ENCODE measurements at places on chromosomes 7 and 10.

DNA sequence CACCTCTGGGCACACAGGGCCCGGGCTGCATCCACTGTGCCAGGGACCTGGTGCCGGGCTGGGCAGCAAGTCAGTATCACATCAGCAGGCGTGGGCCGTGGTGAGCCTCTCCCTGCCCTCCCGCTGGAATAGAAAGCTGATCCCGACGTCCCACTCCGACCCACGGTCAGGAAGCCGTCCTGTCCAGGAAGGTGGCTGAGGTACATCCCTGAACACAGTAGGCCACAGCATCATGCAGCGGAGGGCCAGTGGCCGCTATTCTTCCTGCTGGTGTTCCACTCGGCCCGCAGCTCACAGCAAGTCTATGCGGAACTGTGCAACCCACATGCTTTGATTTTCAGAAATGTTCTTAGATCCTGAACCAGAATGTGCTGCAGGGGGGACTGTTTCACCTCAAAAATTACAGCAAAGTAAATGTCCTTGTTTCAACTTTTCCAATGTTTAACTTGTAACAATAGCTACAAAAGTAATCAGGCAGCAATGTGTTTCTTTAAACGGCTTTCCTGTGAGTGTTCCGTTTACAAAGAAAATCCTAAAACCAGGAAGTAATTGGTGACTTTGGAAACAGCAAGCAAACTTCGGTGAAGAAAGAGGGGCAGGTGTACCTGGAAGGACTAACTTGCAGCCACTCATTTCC, 676 bp upstream of the GPR146 start:
- DNase-seq, result no peak

DNA sequence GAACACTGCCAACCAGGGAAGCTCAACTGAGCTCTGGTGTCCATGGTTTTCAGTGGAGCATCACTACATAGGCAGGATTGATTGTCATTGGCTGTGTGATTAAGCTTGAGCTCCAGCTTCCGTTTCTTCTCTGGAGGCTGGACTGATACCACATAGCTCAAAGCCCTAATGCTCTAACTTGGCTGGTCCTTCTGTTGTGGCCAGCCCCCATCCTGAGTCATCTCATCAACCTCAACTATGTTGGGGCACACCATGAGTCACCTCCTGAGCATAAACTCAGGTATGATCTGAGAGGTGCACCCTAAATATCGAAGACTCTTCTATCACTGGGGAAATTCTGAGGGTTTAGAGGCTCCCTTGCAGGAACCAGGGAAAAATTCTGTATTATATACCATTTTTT, 114.5 kb upstream of the INHBA start:
- peak; percentile 12 for DNase-seq

- no peak for DNase-seq
These were observed at the start of gene LRRC4 for GRCh38 chr7:128030654-128031611. Gene LRRC4 (minus strand): TSS chr7:128031437. CDS start chr7:128030640, 797 bp downstream.

DNA sequence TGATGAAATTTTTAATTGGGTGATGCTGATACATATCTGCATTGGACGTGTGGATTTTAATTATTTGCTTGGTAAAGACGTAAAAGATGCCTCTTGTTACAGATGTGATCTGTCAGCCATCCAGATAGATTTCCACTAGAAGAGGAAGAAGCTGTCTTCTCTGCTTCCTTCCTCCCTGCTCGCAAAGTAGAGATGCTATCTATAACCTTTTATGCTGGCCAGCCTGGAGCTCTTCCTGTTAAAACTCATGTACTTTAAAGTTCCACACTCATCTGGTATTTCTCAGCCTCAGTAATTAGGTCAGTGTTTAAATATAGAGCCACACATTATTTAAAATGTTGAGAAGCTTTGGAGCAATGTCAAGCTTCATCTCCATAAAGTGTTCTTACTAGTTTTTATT, 51.2 kb upstream of the TMEM229A start:
- no peak for DNase-seq

- DNase-seq, result no peak
These were observed 93.8 kb upstream of the SMNDC1 start for GRCh38 chr10:110398419-110399105.

- DNase-seq, result no peak
These were observed 80.6 kb downstream of the BEND7 start for GRCh38 chr10:13448216-13448615.

- no peak for DNase-seq
These were observed 95.7 kb downstream of the DNAJB6 start for GRCh38 chr7:157432541-157432956.

- no peak for DNase-seq
These were observed 88.5 kb downstream of the PAXIP1 start for GRCh38 chr7:154914308-154914995.

DNA sequence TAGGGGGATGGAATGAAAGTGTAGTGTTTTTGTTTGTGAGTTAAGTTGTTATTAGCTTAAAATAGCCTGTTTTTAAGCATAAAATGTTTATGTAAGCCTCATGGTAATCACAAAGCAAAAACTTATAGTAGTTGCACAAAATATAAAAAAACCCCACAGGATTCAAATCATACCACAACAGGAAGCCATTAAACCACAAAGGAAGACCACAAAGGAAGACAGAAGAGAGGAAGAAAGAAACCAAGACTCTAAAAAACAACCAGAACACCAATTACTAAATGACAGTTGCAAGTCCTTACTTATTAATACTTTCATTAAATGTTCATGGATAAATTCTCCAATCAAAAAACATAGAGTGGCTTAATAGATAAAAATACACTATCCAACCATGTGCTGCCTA, 63.6 kb downstream of the ANKRD7 start:
- DNase-seq, result no peak

- DNase-seq, result no peak
These were observed 40.1 kb downstream of the ELMO1 start for GRCh38 chr7:37408291-37409228.

GRCh38 chr10:79502561-79503309, 9.6 kb upstream of the EIF5AL1 start:
- DNase-seq, result no peak

GRCh38 chr10:1461016-1461415, 276.3 kb downstream of the ADARB2 start:
- DNase-seq, result no peak

- DNase-seq, result no peak
These were observed 66.9 kb upstream of the SLC25A13 start for GRCh38 chr7:96388620-96389383.
